ENCODE measurements at places on chromosomes 16 and 17.

DNA sequence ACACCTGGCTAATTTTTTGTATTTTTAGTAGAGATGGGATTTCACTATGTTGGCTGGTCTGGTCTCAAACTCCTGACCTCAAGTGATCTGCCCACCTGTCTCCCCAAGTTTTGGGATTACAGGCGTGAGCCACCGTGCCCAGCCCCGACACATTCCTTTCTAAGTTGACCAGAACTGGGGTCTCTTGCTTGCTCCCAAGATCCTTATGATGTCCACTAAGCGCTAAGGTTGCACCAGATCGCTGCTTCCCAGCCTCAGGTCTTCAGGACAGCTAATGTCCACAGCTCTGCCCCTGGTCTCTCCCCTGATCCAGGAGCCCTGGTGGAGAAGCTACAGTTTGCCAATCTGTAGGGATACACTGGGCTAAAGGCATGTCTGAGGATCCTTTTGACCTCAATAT is 29.5 kb downstream of the NSMCE1 start:
- DNase-seq = no peak

DNA sequence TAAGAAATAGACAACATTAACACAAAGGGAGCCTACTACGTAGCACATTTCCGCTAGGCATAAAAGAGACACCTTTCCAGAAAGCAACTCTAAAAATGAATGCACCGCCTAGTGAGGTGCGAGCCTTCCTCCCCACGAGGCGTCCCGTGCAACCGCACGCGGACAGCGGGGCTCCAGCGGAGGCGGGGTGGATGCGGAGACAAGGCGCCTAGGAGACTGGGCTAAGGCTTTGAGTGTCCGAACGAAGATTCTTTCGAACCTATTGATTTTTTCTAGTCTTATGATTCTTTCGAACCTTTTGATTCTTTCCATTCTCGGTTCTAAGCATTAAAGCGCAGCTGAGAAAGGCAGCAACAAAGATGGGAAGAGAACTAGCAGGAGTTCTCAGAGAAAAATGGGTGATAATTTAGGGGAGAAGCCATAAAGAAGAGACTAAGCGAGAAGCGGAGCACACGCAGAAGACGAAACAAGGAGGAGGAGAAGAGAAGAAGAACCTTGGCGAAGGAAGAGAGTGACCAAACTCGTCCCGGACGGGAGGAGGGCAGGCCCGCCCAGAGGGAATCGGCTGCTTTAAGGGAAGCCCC is 394 bp upstream of the CPD start:
- DNase-seq = peak; percentile 50

DNA sequence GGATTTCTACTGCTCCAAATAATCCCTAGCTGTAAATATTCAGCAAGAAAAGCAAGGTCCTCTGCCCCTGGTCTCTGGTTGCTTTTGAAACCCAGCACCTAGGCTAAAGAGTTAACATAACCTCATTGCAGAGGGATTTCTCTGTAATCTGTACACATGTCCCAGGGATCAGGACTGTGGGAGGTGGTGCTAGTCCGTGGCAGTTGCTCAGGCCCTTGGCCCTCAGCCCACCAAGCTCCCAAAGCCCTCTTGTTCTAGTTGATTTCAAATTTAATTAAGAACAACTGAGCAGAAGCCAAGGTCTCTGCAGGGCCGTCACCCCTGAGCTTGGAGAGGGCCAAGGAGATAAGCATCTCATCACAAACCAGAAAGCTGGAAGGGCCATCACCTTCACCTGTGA is 181.1 kb downstream of the SOX9 start:
- peak; percentile 44 for DNase-seq

- DNase-seq = no peak
Measured at GRCh38 chr16:79278506-79278905, 322.0 kb downstream of the MAF start.

- DNase-seq = no peak
Measured at GRCh38 chr17:16171613-16172012, 43.7 kb downstream of the NCOR1 start.

- DNase-seq = peak; percentile 32
Measured at GRCh38 chr17:57406131-57406980, 150.0 kb downstream of the MSI2 start.

- no peak for DNase-seq
Measured at GRCh38 chr17:27283060-27283459, 10.9 kb upstream of the WSB1 start.

- DNase-seq = no peak
Measured at GRCh38 chr16:25035494-25036405, 20.6 kb upstream of the ARHGAP17 start.

GRCh38 chr17:2804912-2805311 is 8.7 kb downstream of the RAP1GAP2 start:
- DNase-seq = no peak

- DNase-seq = no peak
Measured at GRCh38 chr16:47069313-47069712, 74.4 kb downstream of the NETO2 start.

GRCh38 chr17:15351478-15351840 is 10.1 kb upstream of the TEKT3 start:
- no peak for DNase-seq

- peak; percentile 33 for DNase-seq
Measured at GRCh38 chr17:16915752-16916556, 56.0 kb downstream of the TNFRSF13B start.

- no peak for DNase-seq
Measured at GRCh38 chr16:26762594-26762993, 304.1 kb upstream of the C16orf82 start.

GRCh38 chr16:81542609-81543570 is 98.3 kb downstream of the CMIP start:
- no peak for DNase-seq

DNA sequence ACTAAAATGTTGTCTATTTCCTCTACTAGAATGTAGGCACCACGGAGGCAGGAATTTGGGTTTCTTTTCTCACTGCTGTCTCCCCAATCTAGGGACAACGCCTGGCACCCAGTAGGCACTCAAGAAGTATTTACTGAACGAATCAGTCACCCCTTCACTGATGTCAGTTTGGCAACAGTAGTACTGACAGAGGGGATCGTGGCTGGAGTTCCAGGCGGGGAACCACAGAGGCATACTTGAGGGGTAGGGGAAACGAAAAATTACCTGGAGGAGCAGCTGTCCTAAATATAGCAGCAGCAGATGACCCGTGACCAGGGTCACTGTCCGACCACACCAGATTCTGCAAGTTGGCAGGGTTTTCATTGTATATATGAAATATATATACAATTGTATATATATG is 33.3 kb downstream of the TRIM25 start:
- DNase-seq = no peak

DNA sequence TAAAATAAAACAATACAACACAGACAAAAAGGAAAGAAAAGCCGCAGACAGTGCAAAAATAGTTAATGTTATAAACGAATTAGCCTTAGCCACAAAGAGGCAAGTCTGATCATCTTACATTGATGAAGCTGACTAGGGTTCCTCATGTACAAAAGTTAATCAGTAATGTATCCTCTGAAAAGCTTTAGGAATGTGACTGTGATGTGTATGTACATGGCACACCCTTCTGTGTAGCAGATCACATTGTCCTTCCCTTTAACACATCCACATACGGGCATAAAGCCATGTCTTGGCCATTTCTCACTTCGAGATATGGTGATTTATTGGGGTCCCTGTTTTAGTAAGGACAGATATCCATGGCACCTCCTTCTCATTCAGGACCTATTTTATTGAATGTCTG is 1327.5 kb upstream of the CDH8 start:
- no peak for DNase-seq
